Prostate gland (tissue), 2 donors: ENCODE measurements at places on chromosomes 11 and 22.

- no peak for DNase-seq
Measured at GRCh38 chr11:6572215-6572614, 31.2 kb downstream of the RRP8 start.

DNA sequence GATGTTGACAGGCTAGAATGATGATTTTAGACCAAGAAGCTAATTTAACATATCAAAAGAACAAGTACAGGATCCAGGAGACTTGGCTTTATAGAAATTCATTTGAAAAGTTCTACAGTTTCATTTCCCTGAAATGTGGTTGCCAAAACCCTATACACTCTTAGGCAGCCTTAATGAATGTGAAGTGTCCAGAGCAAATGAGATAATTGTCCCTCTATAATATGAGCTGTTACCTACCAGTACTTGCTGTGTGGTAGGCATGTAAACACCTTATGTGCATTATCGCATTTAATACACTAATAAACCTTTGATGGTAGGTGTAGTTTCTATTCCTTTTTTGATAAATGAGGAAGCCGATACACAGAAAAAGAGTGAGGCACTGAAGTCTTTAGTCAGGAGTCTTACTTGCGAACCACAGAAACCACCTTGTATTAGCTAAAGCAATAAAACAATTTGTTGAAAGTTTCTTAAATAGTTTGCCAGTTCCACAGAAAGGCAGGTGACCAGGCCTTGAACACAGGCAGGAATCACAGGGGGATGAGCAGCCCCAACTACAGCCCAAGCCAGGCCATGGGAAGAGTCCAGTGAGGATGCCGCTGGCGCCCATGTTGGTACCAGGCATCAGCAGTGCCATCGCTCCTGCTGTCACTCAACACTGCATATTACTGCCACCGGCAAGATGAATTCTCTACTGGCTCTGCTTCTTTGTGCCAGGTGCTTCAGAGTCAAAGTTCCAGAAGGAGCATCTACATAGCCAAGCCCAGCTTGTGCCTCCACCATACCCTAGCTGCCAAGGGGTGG, 81.7 kb downstream of the SWAP70 start:
- DNase-seq, result no peak

- DNase-seq, result no peak
Measured at GRCh38 chr11:66258473-66258893, 10.0 kb upstream of the RAB1B start.

DNA sequence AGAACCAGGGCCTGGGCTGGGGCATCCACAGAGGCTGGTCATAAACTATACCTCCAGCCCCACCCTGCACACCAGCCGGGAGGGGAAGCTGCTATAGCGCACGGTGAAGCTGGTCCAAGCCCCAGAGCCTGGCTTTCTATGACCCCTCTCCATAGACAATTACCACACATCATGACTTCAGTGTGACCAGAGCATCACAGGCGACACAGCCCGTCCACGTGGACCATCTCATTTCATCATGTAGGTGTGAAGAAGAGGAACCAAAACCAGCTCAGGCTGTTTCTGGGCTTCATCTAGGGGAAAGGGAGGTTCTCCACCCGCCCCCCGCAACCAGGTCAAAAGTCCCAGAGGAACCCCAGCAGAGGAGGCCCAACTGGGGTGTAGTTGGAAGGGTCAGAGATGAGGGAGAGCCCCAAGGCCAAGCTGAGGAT, 3.0 kb downstream of the CXCR5 start:
- no peak for DNase-seq

- no peak for DNase-seq
Measured at GRCh38 chr11:92740276-92740675, 229.2 kb upstream of the MTNR1B start.

DNA sequence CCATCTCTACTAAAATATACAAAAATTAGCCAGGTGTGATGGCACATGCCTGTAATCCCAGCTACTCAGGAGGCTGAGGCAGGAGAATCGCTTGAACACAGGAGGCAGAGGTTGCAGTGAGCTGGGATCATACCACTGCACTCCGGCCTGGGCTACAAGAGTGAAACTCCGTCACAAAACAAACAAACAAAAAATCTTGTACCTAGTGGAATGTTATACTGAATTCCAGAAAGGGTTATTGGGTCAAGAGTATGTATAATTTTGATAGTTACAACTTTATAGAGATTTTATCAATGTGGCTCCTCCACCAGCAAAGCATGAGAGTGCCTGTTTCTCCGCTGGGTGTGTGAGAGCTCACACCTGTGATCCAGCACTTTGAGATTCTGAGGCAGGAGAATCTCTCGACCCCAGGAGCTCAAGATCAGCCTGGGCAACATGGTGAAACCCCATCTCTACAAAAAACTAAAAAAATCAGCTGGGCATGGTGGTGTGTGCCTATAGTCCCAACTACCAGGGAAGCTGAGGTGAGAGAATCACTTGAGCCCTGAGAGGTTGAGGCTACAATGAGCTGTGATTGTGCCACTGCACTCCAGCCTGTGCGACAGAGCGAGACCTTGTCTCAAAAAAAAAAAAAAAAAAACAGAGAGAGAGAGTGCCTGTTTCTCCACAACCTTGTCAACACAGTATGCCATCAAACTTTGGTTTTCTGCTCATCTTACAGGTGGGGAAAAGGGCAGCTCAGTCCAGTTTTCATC, 12.7 kb upstream of the FOLR1 start:
- no peak for DNase-seq

- no peak for DNase-seq
Measured at GRCh38 chr11:10032935-10033334, 261.1 kb downstream of the SBF2 start.

DNA sequence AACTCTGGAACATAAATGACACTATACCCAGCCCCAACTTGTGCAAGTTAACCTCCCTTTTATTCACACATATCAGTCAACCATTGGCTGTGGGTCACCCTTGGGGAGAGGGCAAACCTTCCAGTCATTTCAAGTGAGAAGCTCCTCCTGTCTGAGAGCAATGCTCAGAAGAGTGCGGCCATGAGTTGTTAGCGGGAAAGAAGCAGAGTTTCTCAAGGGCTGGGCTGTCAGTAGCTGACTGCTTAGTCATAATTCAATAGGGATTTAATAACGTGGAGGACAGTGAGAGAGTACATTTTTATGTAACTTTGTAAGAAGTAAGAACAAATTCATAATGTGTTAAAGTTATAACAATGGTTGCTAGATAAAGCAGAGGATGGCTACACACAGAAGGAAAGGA, 5.1 kb downstream of the PATE2 start:
- DNase-seq, result no peak
